ENCODE measurements at places on chromosomes 1 and 21.

- DNase-seq, result no peak
Observed at GRCh38 chr1:6134741-6135510, 45.2 kb downstream of the CHD5 start.

DNA sequence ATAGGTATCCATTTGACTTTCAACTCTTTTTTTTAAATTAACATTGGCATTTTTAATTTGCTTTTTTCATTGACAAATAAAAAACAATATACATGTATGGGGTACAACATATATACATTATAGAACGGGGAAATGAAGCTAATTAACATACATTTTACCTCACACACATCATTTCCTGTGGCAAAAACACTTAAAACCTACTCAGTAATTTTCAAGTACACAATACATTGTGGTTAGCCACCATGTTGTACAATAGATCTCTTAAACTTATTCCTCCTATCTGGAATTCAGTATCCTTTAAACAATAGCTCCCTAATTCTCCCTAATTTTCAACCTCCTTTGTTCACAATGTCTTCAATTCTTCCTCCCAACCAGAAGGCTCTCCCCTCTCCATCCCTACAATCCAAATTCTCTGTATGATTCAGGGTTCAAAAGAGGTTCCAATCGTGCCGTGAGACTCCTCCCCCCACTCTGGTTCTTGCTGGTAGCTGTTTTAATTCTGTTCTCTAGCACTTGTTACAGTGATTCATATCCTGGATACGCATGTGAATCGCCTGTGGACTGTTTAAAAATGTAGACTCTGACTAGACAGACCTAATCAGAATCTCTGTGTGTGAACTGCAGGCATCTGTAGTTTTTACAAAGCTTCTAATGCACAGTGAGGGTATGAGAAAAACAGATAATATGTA is 87.6 kb upstream of the DUSP10 start:
- DNase-seq, result no peak

- no peak for DNase-seq
Observed at GRCh38 chr21:40625991-40626390, 221.0 kb downstream of the DSCAM start.

- DNase-seq, result no peak
Observed at GRCh38 chr21:41316200-41317062, at the start of gene FAM3B. TSS of gene FAM3B (plus strand) at chr21:41316801. CDS start at chr21:41316880, 79 bp downstream.

DNA sequence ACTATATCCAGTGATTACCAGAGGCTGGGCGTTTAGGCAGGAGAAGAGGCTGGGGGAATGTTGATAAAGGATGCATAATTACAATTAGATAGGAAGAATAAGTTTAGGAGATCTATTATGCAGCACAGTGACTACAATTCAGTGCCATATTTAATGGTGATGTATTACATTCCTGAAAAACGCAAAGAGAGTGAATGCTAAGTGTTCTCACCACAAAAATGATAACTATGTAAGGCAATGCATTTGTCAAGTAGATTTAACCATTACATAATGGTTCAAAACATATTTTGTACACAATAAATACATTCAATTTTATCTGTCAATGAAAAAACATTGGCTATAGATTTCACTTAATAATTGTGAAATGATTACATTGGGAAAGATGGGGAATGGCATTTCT is 548.9 kb downstream of the NUF2 start:
- DNase-seq, result no peak

DNA sequence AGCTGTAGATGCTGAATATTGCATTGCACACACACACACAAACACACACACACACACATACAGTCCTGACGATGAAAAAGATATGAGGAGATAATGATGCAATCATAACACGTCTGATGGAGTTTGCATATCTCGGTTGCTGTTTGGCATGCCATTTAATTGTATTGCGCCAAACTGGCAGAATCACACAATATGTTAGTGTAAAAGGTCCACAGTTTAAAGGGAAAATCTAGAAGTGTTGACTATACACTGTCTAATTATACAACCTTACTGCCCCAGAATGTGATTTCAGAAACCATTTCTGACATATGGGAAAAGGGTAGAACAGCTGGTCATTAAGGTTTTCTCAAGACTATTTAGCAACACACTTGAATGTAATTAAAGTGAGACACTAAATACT is 123.7 kb upstream of the PROX1 start:
- no peak for DNase-seq

DNA sequence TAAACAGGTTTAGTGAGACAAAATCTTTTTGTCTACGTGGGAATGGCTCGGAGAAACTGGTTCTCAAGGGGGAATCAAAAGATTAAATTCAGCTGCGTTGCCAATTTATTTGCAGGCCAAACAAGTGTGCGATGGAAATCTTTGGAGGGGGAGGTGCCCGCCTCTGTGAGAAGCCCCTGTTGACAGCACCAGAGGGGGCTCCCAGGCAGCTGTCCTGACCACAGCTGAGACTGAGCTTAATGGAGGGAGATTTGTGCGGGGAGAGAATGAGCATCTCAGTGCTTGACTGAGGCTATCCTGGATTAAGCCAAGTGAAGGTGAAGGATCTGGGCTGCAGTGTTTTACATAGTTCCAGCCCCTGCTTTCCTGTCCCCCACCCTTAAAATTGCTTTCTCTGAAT is 169.7 kb downstream of the ATG4C start:
- no peak for DNase-seq

- no peak for DNase-seq
Observed at GRCh38 chr1:7262611-7263010, 477.4 kb downstream of the CAMTA1 start.

DNA sequence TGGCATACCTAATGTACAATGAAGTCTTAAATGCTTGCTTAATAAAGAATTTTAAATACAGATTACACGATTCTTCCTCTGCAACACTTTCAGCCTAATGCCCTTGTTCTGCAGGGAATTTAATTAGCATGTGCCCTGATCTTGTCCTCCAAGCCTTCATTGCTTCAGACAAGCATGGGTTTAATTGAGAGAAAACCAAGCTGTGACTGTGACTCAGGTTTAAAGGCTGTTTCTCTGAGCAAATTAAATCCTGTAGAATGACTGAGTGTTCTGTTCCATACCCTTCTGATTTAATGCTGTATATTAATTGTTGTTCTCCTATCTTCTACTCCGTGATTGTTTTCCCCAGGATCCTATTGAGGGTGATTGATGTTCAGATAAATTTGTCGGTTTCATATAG is 269.0 kb upstream of the PRMT6 start:
- DNase-seq, result no peak

DNA sequence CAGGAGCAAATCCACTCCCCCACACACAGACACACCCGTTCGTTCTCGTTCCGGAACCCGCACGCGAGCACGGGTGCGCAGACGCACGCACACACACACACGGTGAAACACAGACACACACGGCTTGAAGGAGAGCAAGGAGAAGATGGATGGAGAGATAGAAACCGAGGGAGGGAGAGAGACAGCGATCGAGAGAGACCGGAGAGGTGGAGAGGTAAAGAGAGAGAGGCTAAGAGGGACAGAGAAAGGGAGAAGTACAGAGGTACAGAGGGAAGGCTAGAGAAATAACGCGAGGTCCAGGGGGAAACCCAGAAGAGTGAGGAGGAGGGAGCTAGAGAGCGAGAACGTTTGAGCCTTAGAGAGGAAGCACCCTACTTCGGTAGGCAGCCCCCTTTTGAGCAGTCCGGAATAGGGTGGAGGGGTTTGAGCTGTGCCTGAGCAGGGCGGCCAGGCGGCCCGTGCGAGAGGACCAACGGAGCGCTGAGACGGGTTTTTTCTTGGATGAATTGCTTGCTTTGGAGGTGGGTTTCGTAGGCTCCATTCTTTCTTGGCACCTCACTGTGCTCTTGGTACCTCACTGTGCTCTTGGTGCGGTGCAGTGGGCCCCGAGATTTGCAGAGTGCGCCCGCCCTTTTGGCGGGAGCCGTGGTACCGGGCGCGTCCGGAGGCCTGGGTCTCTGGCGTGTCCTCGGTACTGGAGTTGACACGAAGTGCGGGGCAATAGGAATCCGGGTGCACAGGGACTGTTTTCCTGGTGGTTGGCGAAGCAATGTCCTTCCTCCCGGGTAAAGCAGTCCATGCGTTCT is 88.4 kb upstream of the RHOU start:
- peak; percentile 20 for DNase-seq

DNA sequence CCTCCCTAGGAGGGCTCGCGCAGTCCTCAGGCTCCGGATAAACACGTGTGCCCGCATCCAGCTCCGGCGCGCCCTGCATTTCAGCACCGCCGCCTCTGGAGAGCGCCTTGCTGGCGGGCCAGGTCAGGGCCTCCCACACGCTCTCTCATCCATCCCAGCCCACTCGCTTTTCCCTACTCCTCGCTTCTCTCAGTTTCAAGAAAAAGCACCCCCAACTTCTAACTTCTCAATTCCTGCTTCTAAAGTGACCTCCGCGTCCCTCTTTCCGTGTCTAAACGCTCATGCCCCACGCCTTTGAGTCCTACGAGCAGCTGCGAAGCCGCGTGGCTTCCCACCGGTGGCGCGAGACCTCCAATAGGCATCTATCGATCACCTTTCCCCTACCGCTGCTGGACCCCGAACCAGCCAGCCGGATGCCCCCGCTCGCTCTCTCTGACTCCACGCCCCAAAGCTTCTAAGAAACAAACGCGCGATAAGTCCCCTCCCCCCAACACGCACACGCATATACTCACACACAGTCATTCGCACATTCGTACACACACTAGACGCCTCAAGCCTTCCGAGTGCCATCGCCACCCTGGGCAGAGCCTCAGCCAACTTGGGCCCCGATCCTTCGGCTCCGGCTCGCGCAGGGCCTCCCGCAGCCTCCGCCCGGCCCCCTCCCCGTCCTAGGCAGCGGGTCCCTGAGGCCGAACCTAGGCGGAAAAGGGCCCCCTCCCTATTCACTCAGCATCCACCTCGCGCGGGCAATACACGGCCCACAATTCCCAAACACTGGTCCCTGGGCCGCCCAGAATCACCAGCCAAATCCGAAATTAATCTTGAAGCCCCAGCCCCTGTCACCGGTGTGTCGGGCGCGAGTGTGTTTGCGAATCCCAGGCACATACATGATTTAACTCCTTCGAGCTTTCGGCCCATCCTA is 1.1 kb downstream of the NMNAT2 start:
- peak; percentile 25 for DNase-seq

GRCh38 chr1:184536246-184536985 is 149.6 kb downstream of the C1orf21 start:
- no peak for DNase-seq

DNA sequence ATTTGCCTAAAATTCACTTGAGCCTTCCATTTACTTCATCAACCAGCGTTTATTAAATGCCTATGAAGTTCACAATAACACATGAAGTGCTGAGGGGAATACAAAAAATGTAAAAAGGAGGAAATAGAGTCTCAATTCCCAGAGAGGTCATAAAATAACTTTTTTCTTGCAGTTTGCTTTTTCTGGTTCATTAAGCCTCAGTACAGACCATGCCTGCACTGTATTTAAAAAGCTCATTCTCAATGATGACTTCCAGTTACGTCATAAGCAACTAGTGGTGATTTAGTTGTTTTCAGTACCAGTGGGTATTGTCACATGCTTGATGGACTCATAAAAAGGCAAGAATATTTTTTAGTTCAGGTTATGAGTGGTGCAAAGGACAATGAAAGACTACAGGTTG is 160.1 kb upstream of the UBE2U start:
- no peak for DNase-seq

DNA sequence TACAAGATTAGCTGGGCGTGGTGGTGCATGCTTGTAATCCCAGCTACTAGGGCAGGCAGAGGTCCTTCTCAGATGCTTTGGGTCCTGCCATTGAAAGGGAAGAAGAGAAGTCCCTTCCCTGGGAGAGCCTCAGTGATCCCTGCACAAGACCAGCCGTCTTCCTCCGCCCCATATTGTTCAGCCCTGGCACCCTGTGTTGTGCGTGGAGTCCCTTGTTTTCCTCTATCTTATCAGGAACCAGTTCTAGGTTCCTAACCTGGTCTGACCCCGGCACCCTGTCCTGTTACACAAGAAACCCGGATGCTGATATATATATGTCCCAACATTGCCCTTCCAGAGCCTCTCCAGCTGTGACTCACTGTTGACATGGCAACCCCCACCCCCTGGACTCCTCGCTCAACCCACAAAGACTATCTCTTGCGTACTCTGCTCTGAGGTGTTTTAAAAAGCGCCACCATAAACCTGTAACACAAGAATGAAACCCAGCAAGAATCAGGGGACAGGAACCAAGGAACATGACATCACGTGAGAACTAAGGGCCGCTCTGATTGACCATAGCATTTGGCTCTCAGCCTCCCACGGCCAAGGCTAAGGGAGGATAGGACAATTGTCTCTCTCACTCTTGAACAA is 4.8 kb downstream of the MX2 start:
- DNase-seq, result peak; percentile 32

DNA sequence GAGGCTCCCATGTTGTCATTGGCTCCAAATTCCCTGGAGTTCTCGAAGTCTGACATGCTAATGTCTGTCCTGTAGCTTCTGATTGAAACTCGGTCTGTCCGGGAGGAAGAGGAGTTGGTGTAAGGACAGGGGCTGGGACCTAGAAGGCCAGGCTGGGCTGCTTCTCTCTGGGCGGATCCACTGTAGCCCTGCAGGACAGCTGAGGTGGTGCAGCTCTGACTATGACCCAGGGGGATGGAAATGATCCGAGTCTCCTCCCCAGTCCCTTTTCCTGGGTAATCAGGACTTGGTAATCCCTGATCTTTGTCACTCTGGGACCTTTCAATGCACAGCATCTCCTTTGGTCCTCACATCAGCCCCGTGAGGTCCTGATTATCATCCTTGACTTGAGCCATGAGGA is 10.0 kb upstream of the FCMR start:
- DNase-seq, result no peak

- no peak for DNase-seq
Observed at GRCh38 chr1:166353213-166353612, 186.4 kb upstream of the FAM78B start.

DNA sequence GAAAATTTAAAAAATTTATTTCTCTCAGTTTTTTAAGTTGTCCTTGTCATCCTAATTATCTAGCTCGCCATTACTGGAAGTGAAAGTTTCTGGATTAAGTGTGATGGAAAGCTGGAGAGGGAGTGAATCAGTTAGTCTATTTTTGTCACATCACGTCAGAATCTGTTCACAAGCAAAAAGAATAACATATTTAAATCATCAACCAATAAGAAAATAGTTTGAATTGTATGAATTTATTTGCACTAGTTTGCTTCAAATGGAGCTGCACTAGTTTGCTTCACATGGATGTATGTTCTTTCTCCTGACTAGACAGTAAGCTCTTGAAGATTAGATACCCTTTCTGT is 22.8 kb downstream of the PHC2 start:
- no peak for DNase-seq

DNA sequence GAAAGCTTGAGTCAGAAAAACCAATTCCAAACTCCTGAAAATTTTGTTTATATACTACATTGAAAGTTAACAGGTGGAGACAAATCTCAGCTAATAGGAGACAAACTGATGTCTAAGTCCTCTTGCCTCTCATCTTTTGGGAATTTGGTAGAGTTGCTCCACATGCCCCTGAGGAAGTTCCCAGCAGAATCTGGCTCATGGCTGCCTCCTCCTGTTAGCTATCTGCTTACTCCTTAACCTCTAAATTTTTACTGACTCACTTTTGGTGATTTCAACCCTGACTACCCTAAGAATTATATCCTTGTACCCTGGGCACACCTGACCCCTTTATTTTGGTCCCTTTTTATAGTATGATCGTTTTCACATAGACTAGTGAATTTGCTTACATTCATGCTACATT is 633.7 kb upstream of the USP24 start:
- no peak for DNase-seq

- no peak for DNase-seq
Observed at GRCh38 chr21:42446531-42446930, 42.8 kb downstream of the UBASH3A start.

GRCh38 chr1:206734499-206735142 is 36.0 kb upstream of the IL19 start:
- peak; percentile 54 for DNase-seq

- DNase-seq, result no peak
Observed at GRCh38 chr1:26758358-26758757, 29.4 kb upstream of the PIGV start.

All from GM12891 (cell line).